ENCODE measurements at places on chromosomes 2 and 18.

DNA sequence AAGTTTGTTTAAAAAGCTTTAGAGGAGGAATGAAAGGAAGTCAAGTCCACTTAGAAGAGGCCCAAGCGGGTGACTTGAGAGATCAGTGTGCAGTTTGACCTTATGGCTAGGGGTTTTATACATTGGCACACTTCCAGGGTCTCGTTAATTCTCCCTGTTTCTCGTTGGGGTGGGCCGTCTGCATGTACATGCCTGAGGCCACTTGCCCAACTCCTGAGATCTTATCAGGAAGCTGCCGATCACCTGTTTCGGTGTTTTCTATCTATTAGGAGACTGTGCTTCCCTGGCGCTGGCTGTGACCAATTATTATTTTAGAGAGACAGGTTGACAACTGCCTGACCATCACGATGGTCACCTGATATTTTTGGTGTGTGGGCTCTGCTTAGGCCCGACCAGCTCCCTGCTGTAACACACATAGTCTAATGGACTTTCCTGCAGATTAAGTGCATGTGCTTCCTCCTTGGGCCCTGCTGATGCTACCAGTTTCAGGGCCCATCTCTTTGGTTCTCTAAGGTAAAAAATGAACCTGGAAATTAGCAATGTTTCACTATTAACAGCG is 31.0 kb upstream of the MSH6 start:
- no peak for DNase-seq

DNA sequence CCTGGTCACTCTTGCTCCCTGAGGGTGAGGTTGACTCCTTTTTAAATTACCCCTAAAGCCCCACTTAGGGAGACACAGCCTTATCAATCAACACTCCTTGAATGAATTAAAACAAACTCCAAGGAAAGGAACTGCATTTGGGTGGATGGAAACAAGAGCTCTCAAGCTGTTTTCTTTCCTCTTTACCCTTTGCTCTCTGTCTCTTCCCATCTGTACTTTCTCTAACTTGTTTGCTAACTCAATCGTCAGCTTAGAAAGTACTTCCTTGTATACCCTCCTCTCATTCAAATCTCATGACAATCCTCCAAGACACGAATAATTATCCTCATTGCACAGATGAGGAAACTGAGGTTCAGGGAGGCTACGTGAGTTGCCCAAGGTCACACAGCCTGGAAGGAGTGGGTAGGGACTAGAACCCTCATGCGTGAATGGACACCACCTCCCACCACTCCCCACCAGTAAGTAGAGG is 32.7 kb downstream of the ZFP36L2 start:
- no peak for DNase-seq

GRCh38 chr2:152223977-152224376 is 48.4 kb upstream of the STAM2 start:
- peak; percentile 12 for DNase-seq

- peak; percentile 19 for DNase-seq
Measured at GRCh38 chr18:79493801-79494211, 98.1 kb downstream of the NFATC1 start.

DNA sequence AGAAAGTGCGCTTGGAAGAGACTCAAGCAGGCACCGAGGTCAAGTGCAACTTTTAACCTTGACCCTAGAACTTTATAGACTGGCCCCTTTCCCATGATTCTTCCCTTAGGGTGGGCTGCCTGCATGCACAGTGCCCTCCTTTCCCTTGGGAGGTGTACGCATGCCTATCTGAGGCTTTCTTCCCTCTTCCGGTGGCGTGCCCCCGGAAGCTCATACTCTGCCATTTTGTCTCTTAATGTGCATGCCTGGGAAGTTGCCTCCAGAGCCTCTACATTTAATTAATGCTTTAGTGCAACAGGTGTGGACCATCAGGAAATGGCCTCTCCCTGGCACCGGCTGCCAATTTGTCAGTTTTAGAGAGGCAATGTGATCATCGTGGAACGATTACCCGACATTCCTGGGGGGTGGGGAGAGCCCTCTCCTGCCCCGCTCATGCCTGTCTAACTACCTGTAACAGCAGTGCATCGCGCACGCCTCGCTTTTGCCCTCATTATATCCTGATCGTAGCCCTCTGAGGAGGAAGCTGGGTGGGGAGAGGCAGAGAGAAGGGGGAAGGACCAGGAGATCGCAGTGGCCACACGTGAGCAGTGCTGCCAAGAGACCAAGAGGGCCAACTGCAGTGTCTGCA is 194.8 kb downstream of the TFCP2L1 start:
- DNase-seq = no peak

DNA sequence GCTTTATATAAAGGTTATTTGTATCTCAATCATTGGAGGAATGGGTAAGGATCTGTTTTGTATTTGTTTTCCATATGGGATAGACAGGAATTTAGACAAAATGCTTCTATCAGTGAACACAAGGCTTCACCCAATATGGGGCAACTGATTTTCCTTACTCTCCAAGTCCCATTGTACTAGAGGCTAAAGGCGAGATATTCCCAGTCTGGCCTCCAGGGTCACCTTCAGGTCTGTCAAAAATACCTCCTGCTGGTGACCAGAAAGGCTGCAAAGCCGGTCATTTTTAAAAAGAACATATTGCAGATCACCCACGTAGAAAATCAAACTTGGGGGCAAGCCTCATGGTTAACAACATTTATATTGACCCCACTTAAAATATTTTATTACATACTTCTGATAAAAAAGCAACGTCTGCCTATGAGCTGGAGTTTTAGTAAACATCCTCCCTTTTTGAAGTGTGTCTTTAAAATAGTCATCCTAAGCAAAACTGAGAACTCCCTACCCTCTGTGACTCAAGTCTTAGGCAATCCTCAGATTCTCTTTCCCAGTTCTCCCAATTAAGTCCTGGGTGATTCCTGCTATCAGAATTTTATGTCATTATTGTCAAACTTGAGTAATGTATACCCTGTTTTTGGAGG is 276.6 kb downstream of the MREG start:
- DNase-seq = no peak
